ENCODE measurements at places on chromosomes 13 and 19.

DNA sequence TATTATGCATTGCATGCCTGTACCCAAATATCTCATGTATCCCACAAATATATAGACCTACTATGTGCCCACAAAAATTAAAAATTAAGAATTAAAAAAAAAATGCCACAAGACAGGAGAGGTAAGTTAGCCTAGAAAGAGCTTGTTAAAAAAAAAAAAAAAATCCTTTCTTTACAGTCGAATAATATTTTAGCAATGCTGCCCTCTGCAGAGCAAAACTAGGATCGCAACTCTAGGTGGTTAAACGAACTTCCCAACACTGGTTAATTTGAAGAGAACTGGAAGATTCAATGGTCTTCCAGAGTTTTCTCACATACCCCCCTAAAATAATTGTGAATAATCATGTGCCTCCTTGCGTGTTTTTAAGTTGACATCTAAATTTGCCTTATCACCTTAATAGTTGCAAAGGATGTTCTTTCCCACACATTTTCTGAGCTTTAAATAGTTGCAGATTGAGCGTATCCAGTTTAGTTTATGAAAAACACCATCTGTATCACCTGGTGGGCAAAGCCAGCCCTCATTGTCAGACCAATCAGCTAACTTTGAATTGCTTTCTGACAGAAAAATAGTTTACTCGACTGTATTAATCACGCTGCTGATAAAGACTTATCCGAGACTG, 47.4 kb upstream of the RCBTB2 start:
- peak; percentile 83 for DNase-seq

GRCh38 chr19:29672319-29672932, 7.2 kb downstream of the PLEKHF1 start:
- no peak for DNase-seq

- no peak for DNase-seq
These were observed 1.4 kb upstream of the FCHO1 start for GRCh38 chr19:17749912-17750317.

DNA sequence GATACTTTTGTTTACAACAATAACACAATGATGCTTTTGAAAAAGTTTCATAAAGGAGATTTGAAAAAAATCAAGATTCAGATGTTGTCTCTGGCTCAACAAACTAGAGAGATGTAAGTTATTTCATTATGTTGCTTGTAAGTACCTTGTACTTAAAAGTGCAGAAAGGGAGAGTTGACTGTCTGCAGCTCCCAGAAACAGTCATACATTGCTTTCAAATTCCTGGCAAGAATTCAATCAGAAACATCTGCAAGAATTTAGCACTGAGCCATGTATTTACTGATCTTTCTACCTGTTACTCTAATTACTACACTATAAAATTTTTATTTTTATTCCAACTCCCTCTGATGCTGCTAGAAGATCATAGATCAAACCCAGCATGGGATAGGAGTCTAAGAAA, 1261.3 kb upstream of the SPRY2 start:
- no peak for DNase-seq

DNA sequence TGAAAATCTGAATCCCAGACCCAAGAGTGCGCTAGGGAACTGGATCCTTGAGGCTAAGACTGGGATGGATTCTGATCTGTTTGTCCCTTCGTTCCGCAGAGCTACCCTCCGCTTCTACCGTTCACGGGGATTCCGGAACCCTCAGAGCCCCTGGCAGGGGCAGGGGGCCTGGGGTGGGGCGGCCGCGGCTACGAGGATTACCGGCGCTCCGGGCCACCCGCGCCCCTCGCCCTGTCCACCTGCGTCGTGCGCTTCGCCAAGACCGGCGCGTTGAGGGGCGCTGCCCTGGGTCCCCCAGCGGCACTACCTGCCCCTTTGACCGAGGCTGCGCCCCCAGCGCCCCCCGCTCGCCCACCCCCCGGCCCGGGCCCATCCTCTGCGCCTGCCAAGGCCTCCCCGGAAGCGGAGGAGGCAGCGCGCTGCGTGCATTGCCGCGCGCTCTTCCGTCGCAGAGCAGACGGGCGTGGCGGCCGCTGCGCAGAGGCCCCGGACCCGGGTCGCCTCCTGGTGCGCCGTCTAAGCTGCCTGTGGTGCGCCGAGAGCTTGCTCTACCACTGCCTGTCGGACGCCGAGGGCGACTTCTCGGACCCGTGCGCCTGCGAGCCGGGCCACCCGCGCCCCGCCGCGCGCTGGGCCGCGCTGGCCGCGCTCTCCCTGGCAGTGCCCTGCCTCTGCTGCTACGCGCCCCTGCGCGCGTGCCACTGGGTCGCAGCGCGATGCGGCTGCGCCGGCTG, 7.1 kb downstream of the SPRED3 start:
- DNase-seq: no peak

GRCh38 chr13:43408274-43408673, 378.5 kb downstream of the ENOX1 start:
- DNase-seq: no peak
